Frontal cortex (tissue), 4 donors: ENCODE measurements at places on chromosomes 5 and 9.

DNA sequence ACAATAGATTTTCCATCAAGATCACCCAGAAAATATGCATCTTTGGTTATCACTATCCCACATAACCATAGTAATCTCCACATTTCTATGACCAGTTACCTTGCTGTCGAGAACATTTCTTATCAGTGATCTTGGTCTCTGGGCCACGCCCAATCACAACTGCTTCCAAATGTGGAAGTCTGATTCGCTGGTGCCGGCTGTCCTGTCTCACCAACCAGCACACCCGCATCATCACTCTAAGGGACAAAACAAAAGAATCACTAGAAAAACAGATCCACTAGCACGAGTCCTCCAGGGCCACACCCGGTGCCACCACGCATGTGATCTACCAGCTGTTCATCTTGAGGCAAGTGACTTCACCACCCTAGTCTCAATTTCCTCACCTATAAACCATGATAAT lies 11.8 kb downstream of the APTX start:
- DNase-seq = no peak

GRCh38 chr5:1017056-1017455 lies 8.5 kb downstream of the NKD2 start:
- DNase-seq = no peak

GRCh38 chr5:54965806-54966205 lies 19.6 kb downstream of the ESM1 start:
- no peak for DNase-seq

DNA sequence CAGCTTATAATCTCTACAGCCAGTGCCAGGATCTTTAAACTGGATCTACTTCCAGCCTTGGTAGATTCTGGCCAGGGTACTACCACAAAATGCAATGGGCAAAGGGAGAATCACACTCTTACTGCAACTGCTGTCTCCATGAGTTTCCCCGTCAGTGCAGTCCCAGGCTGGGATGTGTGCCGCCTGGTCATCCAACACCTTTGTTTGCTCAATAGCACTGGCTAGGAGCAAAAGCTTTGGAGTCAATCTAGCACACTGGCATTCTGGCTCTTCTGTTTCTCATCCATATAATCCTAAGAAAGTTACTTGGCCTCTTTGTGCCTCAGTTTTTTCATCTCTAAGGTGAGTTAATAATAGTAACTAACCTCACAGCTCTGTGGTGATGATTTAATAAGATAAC lies 96.9 kb downstream of the FBN2 start:
- DNase-seq = no peak

DNA sequence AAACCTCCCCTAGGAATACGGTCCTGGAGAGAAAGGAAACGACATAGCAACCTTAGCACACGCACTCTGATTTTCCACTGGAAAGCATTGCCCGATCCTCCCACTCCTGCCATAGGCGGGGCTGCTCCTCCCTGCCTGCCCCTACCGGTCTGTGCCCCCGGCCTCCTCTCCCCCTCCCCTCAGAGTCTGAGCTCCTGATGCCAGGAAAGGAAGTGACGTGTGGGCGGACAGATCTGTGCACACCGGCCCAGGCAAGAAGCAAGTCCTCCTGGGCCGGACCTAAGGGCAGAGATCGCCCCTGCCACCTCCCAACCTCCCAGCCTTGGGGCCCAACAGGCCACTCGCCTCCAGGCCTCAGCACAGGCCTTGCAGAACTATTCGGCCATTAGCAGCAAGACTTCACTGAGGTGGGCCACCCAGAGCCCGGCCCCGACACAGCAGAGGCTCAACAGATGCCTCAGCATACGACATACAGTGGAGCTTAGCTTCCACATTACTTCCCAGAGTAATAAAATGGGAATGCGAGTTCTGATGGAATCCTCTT lies 7.2 kb downstream of the NINJ1 start:
- no peak for DNase-seq

- DNase-seq = no peak
These were observed 136.2 kb upstream of the TARS1 start for GRCh38 chr5:33304601-33305000.

DNA sequence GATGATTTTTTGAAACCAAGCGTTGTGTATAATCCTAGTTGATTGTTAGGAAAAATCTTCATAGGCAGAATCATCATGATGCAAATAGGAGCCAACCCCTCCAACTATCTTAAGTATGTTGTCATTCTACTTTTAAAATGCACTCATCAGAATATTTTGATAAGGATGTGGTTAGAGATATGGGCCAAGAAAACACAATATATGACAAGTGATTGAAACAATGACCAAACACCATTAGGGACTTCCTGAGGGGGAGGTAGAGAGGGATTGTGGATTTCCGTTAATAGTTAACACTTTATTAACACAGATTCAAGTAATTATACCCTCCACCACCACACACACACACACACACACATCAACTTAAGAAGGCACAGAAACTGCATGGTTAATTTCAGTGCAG lies 143.3 kb downstream of the ARSB start:
- no peak for DNase-seq

GRCh38 chr5:5065472-5065871 lies 74.7 kb upstream of the ADAMTS16 start:
- no peak for DNase-seq

DNA sequence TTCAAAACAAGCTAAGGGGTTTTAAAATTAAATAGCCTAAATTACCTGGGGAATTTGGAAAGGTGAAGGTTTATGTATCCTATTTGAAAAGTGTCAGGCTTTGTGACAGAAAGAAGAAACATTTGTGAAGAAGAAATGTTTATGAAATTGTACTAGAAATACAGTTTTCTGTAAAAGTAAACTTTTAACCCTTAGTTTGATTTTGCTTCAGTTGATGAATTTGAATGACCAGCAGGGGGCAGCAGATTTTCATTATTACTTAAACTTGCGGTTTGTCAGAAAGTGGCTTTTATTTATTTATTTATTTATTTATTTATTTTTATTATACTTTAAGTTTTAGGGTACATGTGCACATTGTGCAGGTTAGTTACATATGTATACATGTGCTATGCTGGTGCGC lies 58.1 kb downstream of the NNT start:
- no peak for DNase-seq

DNA sequence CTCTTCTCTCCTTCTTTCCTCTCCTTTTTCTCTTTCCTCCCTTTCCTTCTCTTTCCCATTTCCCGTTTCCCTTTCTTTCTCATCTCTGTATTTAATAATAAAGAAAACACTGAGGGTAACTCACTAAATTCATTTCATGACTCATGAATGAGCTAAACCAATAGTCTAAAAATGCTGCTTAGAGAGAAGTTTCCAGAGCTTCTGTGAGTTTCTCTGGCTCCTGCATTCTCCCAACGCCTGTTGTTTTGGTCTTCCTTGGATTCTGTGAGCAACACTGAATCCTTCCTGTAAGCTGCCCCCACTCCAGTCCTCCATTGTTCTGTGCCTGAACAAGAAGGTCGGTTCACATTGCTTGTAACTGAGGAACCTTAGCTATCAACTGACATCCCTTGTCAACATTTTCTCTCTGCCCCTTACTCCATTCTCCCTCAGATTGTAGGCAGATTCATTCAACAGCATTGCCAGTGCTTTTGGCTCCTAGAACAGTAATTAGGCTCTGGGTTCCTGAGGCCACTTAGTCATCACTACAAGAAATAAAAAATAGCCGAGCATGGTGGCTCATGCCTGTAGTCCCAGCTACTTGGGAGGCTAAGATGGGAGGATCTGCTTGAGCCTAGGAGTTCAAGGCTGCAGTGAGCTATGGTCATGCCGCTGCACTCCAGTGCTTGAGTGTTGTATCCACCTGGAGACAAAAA lies 237.7 kb upstream of the KLF4 start:
- no peak for DNase-seq

GRCh38 chr9:108801949-108802348 lies 53.8 kb downstream of the ACTL7B start:
- DNase-seq = no peak

- no peak for DNase-seq
These were observed 146.4 kb downstream of the FGF10 start for GRCh38 chr5:44242791-44243190.

DNA sequence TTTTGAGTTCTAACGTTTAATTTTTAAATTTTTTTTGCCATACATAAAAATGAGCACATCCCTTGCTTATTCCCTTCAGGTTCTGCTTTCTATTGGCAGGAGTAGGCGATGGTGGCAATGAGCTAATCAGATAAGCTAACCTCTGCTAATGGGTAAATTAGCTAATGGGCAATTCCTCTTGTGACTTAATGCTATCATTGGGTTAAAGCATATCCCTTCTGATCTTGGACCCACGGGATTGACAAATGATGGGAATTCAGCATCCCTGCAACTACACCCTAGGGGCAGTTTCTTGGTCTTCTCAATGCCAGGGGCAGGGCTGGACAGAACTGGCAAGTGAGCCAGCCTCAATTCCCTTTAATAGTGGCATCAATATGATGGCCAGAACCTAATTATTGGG lies 70.2 kb upstream of the IL12B start:
- DNase-seq = no peak

GRCh38 chr5:118220556-118221195 lies 767.7 kb downstream of the DTWD2 start:
- DNase-seq = no peak

GRCh38 chr9:36548454-36548853 lies 24.2 kb upstream of the MELK start:
- no peak for DNase-seq

DNA sequence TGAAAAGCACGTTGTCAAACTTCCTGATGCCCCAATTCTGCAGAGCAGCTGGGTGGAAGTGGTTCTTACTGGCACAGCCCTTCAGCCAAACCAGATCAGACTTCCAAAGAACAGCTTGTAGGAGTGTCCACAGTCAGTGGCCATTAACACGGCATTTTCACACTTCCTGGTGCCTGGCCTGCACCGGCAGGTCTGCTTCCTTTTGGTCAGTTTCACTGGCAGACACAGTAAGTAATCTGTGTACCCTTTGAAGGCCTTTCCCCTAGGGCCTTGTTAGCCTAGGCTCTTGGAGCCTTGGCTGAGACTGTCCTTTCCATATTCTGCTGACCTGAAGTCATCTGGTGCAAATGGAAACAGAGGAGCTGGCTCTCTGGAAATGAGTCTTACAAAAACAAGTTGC lies 297.5 kb upstream of the TNC start:
- no peak for DNase-seq

- no peak for DNase-seq
These were observed 27.6 kb downstream of the CYSTM1 start for GRCh38 chr5:140202610-140203009.

DNA sequence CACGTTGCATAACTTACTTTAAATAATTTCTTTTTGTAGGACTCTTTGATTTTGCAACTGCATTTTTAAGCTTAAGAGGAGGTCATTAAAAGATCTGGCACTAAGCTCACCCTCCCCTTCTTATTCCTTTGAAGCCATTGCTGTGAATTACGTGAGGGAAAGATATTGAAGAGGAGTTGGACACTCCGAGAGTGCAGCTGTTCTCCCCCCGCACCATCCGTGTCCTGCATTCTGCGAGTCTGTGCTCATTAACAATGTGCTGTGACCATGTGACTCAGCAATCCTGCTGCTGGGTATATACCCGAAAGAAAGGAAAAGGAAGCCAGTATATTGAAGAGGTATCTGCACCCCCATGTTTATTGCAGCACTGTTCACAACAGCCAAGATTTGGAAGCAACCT lies 40.0 kb downstream of the NXNL2 start:
- no peak for DNase-seq

- no peak for DNase-seq
These were observed 69.7 kb upstream of the PPP3R2 start for GRCh38 chr9:101664453-101664852.

GRCh38 chr9:16103620-16104397 lies 551.0 kb downstream of the CCDC171 start:
- DNase-seq = no peak

DNA sequence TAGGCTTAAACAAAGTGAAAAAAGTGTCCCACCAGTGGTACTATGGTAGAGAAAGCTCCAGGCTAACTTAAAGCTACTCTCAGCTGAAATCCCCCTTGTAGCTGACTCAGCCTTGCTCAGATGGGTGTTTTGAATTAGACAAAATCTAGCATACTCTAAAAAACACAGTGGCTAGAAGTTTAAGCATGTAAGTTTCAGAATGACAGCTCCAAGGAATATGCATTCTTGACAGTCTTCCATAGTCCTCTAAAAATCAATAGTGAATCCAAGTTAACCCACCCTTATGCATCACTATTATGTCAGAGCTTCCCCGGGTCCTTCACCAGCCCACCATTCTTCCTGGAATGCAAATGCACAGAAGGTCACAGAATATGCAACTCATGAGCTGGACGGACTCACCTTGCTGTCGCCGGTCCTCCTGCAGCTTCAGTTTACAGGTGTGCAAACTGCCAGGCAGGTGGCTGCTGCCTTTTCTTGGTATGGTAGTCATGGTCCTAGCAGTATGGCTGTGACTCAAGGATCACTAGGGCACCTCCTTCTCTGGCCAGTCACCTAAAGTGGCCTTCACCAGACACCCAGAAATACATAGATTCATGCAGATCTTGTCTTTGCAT lies 668 bp downstream of the RANBP3L start:
- DNase-seq = no peak
